ENCODE measurements at places on chromosomes 11 and 22.
A peak's percentile ranks its signal among the peaks of the same experiment; 100 is the strongest.

- peak; percentile 38 for DNase-seq
Measured at GRCh38 chr22:46734830-46735453, 3.1 kb downstream of the CERK start.

- DNase-seq: no peak
Measured at GRCh38 chr11:97995874-97996273, 1024.9 kb upstream of the CNTN5 start.

- DNase-seq: no peak
Measured at GRCh38 chr11:70897429-70897828, 354.9 kb downstream of the SHANK2 start.

DNA sequence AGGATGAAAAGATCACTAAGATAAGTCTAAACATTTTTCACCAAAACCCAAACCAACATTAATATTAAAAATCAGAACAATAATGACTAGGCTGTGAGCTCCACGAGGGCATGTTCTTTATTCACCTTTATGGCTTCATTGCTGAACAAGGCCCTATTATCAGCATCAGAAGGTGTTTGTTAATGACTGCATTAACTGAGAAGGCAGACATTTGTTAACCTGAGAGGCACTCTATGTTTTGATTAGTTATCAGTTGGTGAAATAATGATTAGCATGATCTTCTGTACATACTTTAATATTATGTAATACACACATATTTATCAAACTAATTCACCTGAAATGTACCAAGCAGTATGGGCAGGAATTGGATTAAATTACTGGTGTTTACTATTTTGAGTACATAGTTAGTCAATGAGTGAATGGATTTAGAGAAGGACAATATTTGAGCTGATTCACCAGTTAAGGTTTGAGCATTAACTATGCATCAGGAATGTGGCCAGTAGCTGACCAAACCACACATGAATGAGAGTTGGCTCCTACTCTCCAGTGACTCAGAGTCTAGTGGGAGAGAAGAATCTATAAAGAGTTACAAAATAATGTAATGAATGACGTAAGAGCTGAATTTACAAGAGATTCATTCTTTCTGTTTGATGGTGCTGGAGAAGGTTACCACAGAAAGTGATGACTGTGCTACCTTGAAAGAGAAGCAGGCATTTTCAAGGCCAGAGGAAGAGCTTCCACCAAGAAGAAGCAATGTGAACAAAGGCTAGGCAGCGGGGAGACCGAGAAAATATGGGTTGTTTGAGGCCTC lies 6.7 kb downstream of the IL18 start:
- DNase-seq: peak; percentile 94

DNA sequence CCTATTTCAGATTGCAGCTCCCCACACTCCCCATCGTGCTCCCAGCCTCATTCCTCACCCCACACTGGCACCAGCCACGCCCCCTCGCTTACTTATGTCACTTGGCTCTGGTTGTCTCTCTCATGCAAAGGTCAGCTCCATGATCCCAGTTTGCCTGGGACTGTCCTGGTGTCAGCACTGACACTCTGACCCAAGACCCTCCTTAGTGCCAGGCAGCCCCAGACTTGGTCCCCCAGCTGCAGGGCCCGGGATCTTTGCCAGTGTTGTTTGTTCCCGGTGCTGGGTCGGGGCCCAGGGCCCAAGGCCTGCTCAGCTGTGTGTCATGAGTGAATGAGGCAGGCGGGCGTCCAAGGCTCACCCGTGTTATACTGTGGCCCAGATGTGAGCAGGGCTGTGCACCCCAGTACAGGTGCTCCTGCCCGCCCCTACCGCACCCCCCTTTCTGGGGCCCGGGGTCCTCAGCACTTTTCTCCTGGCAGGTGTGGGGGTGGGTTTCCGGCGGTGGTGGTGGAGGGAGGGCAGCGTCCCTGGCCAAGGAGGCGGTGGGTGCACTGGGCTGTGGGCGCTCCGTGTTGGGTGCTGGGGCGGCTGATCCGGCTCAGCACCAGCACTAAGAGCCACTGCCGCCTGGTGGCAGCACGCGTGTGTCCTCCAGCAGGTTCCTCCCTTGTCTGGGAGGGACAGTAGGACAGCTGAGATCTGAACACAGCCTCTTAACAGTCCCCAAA lies 19.5 kb downstream of the IL17REL start:
- peak; percentile 42 for DNase-seq

DNA sequence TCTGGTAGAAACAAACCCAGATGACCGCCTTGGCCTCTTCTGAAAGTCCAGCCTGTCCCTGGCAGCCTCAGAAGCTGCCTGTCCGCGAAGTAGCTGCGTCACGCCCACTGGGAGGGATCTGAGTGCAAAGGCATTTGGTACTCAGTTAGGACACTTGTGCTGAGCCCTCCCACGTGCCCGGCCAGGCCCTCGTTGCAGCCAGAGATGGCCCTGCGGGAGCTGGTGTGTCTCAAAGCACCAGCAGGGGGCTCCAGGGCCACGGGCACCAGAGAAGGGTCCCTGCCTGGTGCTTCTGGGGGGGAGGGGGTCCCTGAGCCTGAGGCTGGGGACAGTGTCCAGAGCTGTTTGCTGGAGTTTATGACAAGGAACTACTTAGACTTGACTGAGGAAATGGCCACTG lies 5.8 kb downstream of the SELENOO start:
- DNase-seq: peak; percentile 76

GRCh38 chr11:123051634-123052033 lies 10.3 kb downstream of the HSPA8 start:
- DNase-seq: no peak

- no peak for DNase-seq
Measured at GRCh38 chr11:94584978-94585377, 17.8 kb downstream of the PIWIL4 start.

- DNase-seq: no peak
Measured at GRCh38 chr11:64809781-64810241, 540 bp downstream of the MEN1 start.

DNA sequence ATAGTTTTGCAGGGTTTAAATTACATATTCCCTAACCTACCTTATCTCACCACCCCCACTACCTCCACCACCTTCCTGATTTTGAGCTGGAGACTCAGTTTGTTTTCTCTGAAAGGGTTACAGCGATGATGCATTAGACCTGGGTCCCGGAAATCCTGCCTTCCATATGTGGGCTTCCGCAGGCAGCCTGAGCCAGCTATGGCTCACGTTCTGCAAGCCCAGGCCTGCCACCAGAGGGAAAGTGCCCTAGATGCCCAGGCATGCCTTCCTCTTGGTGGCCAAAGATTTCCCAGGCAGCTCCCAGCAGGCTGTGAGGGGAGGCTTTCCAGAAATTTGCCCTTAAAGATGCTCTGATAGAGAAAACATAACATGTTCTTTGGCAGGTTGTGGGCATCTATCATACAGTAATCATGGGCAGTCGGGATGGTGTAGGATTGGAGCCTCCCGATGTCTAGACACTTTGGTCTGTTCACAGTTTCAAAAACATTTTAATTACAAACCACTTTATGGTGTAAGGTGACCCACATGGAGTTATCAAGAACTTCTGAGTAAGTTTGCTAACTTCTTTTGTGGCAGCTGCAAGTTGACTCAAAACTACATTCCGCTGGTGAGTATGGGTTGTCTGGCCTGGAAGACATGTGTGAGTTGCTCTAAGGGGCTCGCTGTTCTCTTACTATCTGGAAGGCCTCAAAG lies 79.3 kb downstream of the MICAL2 start:
- DNase-seq: no peak

DNA sequence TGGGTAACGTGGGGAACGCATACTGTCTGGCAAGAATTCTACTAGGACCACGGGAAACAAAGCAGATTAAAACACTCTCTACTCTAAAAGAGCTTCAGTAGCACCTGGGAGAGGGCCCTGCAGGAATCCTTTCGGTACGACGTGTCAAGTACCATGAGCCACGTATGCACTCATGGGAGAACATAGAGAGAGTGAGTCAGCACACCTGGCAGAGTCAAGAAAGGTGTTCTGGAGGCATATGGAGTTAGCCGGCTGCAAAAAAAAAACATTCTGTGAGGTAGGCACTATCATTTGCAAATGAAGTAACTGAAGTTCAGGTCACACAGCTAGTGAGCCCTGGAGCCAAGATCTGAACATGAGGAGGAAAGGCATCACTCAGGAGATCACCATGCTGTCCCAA lies 71.1 kb upstream of the BID start:
- DNase-seq: no peak

DNA sequence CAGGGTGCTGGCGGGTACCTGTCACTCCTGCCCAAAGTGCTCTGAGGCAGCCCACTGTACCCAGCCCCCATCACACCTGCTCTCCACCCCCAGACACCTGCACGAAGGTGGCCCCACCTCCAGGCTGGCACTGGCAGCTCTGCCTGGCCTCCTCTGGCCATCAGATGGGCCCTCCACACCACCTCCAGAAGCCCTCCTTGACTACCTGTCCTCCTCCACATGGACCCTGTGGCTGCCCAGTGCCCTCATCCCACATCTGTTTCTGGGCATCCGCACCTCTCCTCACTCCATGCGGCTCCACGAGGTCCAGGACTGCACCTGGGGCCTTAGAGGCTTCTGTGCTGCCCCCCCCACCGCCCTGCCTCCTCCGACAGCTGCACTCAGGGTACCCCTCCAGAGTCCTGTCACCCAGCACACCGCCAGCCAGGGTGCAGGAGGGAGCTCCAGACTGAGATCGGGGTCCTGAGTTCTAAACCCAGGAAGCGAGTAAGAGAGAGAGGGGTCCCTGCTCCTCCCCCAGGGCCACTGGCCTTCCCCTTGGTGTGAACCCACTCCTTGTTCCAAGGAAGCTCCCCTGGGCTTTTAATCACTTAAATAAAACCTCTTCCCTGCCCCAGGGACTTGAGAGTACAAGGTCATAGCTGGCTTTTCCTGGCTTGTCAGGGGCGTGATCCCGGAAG lies 1.7 kb downstream of the CTSD start:
- DNase-seq: peak; percentile 40

- DNase-seq: no peak
Measured at GRCh38 chr22:48845356-48845936, 982.2 kb downstream of the BRD1 start.

- no peak for DNase-seq
Measured at GRCh38 chr22:30602049-30602448, 4.9 kb upstream of the TCN2 start.

GRCh38 chr22:32791056-32791455 lies 10.4 kb upstream of the TIMP3 start:
- no peak for DNase-seq

GRCh38 chr11:10371926-10372641 lies 67.2 kb downstream of the ADM start:
- peak; percentile 53 for DNase-seq

GRCh38 chr11:117950993-117951961 lies 22.1 kb upstream of the TMPRSS13 start:
- DNase-seq: no peak

DNA sequence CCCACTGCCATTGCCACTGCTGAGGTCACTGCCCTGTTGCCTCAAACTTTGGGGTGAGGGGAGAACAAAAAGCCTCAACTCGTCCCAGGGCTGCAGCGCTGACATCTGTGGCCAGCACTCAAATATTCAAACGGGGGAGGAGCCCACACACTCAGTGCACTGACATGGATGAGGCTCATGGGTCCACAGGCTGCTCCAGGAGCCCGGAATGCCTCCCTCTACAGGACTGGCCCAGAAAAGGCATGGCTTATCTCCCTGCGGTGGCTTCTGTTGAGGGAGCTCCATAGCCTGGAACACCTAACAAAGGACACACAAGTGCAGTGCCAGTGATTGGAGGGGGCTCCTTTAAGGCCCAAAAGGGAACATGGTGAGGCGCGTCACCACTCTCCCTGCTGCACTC lies 341.1 kb upstream of the LUZP2 start:
- DNase-seq: no peak

GRCh38 chr11:70090961-70091381 lies 12.9 kb downstream of the ANO1 start:
- peak; percentile 45 for DNase-seq

DNA sequence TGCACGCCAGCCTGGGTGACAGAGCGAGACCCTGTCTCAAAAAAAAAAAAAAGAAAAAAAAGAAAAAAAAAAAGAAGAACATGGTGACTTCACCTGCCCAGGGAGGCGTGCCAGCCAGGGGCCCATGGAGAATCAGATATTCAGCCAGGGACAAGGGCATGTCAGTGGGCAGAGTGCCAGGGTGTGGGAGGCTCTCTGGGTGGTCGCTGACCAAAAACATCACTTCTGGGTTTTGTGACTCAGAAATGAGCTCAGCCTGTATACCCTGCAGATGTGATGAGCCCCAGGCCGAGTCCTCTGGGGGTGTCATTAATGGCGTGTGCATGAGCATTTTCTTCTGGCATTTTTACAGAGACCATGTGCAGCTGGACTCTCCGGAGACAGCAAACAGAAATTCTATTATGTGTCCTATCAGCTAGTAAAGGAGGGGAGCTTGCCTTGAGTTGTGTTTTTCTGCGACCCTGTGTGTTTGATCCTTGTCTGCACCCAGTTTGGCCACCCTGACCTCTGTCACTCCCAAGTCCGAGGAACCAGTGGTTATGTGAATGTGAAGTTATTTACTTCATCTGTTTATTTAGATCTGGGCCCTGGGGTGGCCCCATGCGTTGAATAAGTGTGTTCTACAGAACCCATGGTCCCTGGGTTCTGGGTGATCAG lies 53.6 kb downstream of the BCR start:
- DNase-seq: no peak

GRCh38 chr11:73242251-73243092 lies 24.4 kb downstream of the P2RY2 start:
- peak; percentile 57 for DNase-seq

GRCh38 chr22:19121631-19122142 lies 525 bp downstream of the DGCR2 start:
- DNase-seq: peak; percentile 22

DNA sequence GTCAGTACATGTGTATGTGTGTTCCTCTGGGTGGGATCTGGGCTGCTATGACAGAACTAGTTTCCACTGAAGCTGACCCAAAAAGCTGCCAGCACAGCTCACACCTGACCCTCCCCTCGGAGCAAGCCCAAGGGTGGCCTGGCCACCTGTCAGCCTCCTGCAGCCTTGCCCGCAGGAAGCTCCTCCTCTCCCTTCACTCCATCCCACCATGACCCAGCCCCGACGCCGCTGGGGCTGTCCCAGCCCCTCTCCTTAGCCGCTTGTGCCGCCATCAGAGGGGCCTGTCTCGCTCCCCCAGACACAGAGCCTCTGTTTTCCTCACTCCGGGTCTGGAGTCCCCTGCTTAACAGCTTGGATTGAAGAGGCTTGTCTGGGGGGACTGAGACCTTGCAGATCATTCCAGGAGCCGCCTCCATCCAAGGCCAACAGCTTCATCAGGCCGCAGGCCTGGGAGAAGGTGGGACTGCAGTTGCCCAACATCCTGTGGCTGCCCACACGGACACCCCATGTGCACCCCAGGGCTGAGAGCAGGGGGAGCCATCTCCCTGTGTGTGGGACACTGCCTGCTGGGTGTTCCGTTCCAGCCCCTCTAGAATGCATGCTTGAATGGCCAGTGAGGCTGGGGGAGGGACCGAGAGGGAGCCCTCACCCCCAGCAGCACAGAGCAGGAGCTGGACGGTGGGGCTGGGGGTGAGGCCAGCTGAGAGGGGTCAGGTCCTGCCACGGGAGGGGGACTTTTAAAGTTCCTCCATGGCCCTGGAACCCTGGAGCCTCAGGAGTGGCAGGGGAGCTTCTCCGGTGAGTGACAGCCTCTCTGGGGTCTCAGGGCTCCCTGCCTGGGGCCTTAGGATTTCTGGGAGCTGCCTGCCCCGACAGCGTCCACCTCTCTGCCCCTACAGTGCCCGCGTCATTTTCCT lies 696 bp downstream of the MRGPRF start:
- DNase-seq: peak; percentile 66
